Activated CD4-positive, alpha-beta T cell treated with anti-CD3 and anti-CD28 coated beads for 36 hours (primary cell): ENCODE measurements at places on chromosomes 5 and 9. TPM values are rescaled to one million over a fixed set of nuclear protein-coding genes. Genes with fewer than 3 reads are reported as not detected.

DNA sequence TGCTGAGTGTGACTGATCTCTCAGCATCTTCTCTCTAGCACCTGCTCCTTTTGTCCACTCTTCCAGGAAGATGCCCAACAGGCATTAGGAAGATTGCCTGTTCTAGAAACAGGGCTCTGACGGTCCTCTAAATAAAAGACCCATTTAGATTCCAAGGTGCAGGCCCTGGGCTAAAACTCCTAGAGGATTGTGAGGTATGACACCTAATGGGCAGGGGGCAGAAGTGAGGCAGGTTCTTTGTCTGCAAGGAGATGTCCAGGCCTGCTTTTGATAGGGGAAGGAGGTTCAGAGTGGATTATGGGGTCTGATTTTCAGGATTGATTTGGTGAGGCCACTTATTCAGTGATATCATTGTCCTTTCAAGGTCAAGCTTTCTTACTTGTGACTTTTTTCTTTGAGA, 140.8 kb upstream of the TRPC7 start:
- no peaks in the 10 kb centered on the region for H3K4me1 ChIP-seq
- H3K27ac ChIP-seq: no peak overlapping the region
- no peak for DNase-seq
- H3K4me3 ChIP-seq: no peak overlapping the region

DNA sequence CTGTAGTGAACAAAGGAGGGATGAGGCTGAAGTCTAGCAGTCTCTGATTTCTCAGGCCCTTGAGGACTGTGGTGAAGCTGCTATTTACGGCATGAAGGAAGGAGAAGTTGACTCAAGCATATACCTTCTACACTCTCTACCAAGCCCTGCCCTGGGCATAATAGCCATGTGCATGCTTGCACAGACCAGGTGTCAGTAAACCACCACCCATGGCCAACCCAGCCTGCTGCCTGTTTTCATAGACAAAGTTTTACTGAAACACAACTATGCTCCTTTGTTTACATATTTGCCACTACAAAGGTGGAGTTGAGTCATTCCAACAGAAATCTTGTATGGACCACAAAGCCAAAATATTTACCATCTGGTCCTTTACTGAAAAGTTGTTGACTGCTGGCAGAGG, 126.9 kb downstream of the PAPPA start:
- H3K36me3 ChIP-seq: no peaks in the 10 kb centered on the region
- no peaks in the 10 kb centered on the region for H3K4me1 ChIP-seq
- H3K4me3 ChIP-seq: no peak overlapping the region
- H3K27ac ChIP-seq: no peak overlapping the region
- peaks cover 9% of the 10 kb centered on the region for H3K27me3 ChIP-seq

GRCh38 chr5:32712481-32713360, 1.6 kb downstream of the NPR3 start:
- H3K27ac ChIP-seq: no peak overlapping the region
- H3K4me3 ChIP-seq: peak overlapping the region; percentile 32
- H3K27me3 ChIP-seq: peaks cover 68% of the 10 kb centered on the region
- H3K4me1 ChIP-seq: peaks cover 27% of the 10 kb centered on the region

DNA sequence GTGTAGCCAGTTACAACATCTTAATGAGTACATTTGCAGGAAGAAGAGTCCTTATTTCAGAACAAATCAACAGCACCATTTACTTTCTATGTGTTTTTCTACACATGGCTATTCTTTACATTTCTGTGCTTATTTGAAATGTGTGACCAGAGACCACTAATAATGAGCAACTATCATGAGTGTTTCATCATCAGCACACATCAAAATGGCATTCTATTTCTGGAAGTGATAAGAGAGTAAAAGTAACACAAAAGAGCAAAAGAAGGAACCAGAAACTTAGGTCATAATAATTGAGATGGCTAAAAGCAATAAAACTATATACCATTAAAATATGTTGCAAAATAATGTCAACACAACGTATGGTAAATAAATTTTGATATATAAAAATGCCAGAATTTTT, 159.7 kb downstream of the PBX3 start:
- no peak overlapping the region for H3K27ac ChIP-seq
- no peaks in the 10 kb centered on the region for H3K27me3 ChIP-seq
- no peaks in the 10 kb centered on the region for H3K36me3 ChIP-seq
- no peak for DNase-seq

Gene LCN1
- total RNA-seq: not detected

Gene PCDHB12
- not detected for total RNA-seq

DNA sequence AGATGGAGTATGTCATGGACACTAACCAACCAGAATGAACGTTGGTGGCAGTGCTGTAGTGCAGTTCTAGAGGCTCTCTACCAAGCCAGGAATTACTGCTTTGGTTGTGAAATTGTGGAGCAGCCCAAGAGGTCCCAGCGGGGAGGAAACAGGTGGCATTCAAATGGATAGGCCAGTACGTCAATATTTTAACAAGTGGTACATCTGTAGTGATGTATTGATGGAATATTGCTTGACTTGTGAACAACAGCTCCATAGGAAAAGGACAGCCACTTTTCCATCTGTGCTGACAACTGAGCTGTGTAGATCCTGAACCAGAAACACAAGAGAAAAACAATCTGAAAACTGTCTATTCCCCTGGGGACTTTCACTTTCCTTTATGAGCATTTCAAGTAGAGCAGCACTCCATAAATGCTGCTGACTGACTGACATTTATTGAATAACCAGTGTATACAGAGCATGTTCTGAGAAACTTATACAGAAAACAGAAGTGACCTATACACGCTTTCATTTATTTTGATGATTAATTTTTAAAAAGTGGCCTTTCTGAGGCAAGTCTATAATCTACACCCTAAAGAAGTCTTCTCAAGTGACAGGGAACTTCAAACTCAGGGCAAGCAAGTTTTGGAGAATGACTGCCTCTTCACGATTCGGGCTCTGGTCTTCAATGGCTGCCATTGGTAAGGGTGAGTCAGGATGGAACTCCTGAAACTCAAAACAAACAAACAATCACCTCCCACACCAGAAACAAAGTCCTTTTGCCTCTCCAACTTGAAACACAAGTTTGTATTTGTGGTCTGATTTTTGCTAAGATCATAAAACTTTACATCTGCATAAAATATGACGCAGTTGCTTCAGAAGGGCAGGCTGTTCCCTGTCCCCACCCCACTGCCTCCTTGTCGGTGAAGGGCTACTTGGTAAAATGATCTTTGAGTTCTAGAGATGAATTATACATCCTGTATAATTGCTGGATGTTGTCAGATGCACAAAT, 362.4 kb downstream of the NDUFS4 start:
- no peak overlapping the region for H3K27ac ChIP-seq
- H3K4me3 ChIP-seq: no peak overlapping the region
- H3K27me3 ChIP-seq: no peaks in the 10 kb centered on the region
- no peak for DNase-seq
- H3K36me3 ChIP-seq: no peaks in the 10 kb centered on the region
- no peaks in the 10 kb centered on the region for H3K4me1 ChIP-seq

Gene SAXO1
- 0.11 TPM for total RNA-seq

Gene WWC1
- 2.1 TPM for total RNA-seq

DNA sequence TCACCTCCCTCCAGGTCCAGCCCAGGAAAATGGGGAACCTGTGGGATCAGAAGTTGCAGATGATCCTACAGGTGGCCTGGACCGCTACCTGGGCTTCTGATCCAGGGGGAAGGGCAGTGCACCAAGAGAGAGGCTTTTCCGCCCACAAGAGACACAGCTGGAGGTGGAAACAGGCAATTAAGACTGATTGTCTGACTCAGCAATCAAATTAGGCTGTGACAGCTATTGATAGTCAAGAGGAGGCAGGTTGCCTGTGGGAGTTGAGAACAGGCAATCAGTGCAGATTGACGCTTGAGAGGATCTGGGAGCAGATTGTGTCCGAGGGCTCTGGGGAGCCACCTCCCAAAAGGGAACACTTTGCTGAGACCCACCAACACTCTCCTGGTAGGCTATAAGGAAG, 71.1 kb upstream of the SLC44A1 start:
- no peak overlapping the region for H3K4me3 ChIP-seq
- no peak overlapping the region for H3K27ac ChIP-seq
- no peaks in the 10 kb centered on the region for H3K27me3 ChIP-seq
- H3K36me3 ChIP-seq: no peaks in the 10 kb centered on the region
- DNase-seq: no peak

- H3K27ac ChIP-seq: no peak overlapping the region
- no peaks in the 10 kb centered on the region for H3K27me3 ChIP-seq
- peaks cover 37% of the 10 kb centered on the region for H3K4me1 ChIP-seq
- H3K36me3 ChIP-seq: peaks cover 23% of the 10 kb centered on the region
Measured at GRCh38 chr5:131563434-131564228, 71.4 kb downstream of the RAPGEF6 start.

DNA sequence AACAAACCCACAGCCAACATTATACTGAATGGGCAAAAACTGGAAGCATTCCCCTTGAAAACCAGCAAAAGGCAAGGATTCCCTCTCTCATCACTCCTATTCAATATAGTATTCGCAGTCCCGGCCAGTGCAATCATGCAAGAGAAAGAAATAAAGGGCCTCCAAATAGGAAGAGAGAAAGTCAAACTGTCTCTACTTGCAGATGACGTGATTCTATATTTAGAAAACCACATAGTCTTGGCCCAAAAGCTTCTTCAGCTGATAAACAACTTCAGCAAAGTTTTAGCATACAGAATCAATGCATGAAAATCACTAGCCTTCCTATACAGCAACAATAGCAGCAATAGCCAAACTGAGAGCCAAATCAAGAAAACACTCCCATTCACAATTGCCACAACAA, 333.7 kb upstream of the EDIL3 start:
- no peak overlapping the region for H3K27ac ChIP-seq
- no peaks in the 10 kb centered on the region for H3K4me1 ChIP-seq
- no peak for DNase-seq
- no peaks in the 10 kb centered on the region for H3K36me3 ChIP-seq

- no peak overlapping the region for H3K27ac ChIP-seq
- DNase-seq: peak; percentile 37
- no peaks in the 10 kb centered on the region for H3K36me3 ChIP-seq
- H3K27me3 ChIP-seq: peaks cover 28% of the 10 kb centered on the region
Measured at GRCh38 chr9:96719921-96720320, 58.0 kb downstream of the ZNF510 start.

Gene IL11RA
- 21.3 TPM for total RNA-seq

Gene PRKACG
- total RNA-seq: not detected

- no peak for DNase-seq
- H3K4me1 ChIP-seq: no peaks in the 10 kb centered on the region
- H3K27me3 ChIP-seq: no peaks in the 10 kb centered on the region
- no peak overlapping the region for H3K27ac ChIP-seq
- H3K36me3 ChIP-seq: peaks cover 4% of the 10 kb centered on the region
Measured at GRCh38 chr5:138929571-138929955, 54.4 kb upstream of the LRRTM2 start.

Gene RAD1
- total RNA-seq: 43.0 TPM

Gene NRG2
- 0.14 TPM for total RNA-seq

DNA sequence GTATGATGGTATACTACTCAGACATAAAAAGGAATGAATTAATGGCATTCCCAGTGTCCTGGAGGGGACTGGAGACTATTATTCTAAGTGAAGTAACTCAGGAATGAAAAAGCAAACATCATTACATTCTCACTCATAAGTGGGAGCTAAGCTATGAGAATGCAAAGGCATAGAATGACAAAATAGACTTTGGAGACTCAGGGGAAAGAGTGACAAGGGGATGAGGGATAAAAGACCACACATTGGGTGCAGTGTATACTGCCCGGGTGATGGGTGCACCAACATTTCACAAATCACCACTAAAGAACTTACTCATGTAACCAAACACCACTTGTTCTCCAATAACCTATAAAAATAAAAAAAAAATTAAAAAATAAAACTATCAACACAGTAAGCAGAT, 587.3 kb upstream of the RGMB start:
- H3K27me3 ChIP-seq: no peaks in the 10 kb centered on the region
- H3K4me3 ChIP-seq: no peak overlapping the region
- no peak overlapping the region for H3K27ac ChIP-seq
- H3K36me3 ChIP-seq: no peaks in the 10 kb centered on the region
- no peak for DNase-seq
- H3K4me1 ChIP-seq: no peaks in the 10 kb centered on the region

Gene ADAMTS12
- not detected for total RNA-seq

DNA sequence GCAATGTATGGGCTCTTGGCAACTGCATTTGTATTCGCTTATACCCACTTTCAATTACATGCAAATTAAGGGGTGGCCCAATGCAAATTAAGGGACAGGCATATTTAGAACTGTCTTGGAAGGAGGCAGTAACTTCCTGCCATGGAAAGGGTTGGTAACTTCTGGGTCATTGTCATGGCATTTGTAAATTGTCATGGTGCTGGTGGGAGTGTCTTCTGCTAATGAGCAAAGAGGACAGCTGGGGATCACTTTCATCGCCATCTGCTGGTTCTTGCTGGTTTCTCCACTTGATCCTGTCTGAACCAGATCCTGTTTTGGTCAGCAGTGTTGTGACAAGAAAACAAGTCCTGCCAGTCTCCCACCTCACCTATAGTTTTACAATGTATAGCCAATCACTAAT, 23.3 kb upstream of the UGT3A2 start:
- no peak overlapping the region for H3K4me3 ChIP-seq
- H3K27ac ChIP-seq: no peak overlapping the region
- peaks cover 2% of the 10 kb centered on the region for H3K27me3 ChIP-seq
- no peaks in the 10 kb centered on the region for H3K36me3 ChIP-seq
- DNase-seq: peak; percentile 44

DNA sequence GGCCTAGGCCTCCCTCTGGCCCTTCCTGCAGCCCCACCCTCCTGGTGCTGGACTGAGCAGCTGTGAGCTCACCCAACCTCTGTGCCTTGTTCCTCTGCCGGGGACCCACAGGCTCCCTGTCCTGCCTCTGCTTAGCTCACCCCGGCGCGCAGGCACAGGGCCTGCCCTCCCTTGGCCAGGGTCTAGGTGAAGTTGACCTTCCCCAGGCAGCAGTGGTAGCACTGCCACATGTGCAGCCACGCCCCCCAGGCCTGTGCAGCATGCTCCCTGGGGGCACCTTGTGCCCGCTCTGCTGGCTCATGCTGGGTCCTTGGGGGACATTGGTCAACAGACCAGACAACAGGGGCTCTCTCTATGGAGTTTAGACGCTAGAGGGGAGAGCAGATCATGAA, 18.1 kb downstream of the TRIP13 start:
- no peak overlapping the region for H3K4me3 ChIP-seq
- H3K27ac ChIP-seq: no peak overlapping the region
- no peaks in the 10 kb centered on the region for H3K27me3 ChIP-seq
- H3K36me3 ChIP-seq: peaks cover 55% of the 10 kb centered on the region

GRCh38 chr9:93464395-93464794, 11.0 kb upstream of the FAM120AOS start:
- no peaks in the 10 kb centered on the region for H3K27me3 ChIP-seq
- H3K4me1 ChIP-seq: peaks cover 83% of the 10 kb centered on the region
- H3K36me3 ChIP-seq: peaks cover 15% of the 10 kb centered on the region
- H3K27ac ChIP-seq: peak overlapping the region; percentile 87
- H3K4me3 ChIP-seq: peak overlapping the region; percentile 26

Gene EXOSC2
- total RNA-seq: 67.9 TPM

- no peak overlapping the region for H3K27ac ChIP-seq
- peaks cover 2% of the 10 kb centered on the region for H3K4me1 ChIP-seq
- no peak for DNase-seq
- no peaks in the 10 kb centered on the region for H3K27me3 ChIP-seq
- no peak overlapping the region for H3K4me3 ChIP-seq
Measured at GRCh38 chr9:73093740-73094379, 57.8 kb upstream of the ANXA1 start.

Gene SCGB3A2
- not detected for total RNA-seq

Gene ANAPC2
- 38.4 TPM for total RNA-seq
